ENCODE measurements at places on chromosomes 16 and 17.

DNA sequence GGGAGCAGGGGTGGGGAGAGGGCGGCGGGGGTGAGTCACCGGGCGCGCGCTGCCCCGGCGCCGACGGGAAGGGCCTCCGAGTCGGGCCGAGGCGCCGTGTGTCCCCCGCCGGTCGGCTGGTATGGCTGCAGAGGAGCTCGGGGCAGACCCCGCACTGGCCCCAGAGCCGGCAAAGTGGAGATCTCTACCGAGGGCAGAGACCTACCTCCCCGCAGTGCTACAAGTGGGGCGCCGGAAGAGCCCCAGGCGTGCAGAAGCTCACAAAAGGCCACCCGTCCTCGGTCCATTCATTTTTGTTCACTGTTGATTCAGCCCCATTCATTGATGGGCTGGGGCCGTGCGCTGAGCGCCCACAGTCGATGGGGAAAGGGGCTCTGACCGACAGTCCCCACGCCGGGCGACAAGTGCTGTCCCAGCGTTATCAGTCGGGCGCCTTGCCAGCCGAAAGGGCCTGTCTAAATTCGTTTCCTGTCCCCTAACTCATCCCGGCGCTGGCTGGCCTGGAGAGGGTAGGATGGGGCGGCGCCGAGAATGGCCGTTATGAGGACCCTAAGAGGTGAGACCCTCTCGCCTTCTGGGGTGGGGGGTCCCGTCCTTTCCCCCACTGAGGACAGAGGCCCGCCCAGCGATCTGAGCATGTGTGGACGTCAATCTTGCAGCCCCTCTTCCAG is 709 bp upstream of the ENO3 start:
- no peak for DNase-seq

DNA sequence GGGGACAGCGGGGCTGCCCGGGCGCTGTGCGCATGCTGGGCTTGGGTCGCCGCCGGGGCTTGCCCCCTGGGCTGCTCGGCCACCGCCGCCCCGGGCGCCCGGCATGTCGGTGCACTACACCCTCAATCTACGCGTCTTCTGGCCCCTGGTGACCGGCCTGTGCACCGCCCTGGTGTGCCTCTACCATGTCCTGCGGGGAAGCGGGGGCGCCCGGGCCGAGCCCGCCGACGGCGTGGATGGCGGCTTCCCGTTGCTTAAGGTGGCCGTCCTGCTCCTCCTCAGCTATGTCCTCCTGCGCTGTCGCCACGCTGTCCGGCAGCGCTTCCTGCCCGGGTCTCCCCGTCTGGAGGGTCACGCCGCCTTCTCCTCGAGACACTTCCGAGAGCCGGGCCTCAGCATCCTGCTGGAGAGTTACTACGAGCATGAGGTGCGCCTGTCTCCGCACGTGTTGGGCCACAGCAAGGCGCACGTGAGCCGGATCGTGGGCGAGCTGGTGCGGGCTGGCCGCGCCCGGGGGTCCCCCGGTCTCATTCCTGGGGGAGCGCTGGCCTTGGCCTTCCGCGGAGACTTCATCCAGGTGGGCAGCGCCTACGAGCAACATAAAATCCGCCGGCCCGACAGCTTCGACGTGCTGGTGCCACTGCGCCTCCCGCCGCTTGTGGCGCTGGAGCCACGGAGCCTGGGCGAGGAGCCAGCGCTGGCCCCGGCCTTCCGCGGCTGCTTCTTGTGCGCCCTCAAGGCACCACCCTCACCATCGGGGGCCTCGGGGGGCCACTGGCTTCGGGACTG is 789 bp downstream of the ITPRIPL2 start:
- DNase-seq = peak; percentile 61

- DNase-seq = no peak
These were observed 387 bp downstream of the MSI2 start for GRCh38 chr17:57256708-57257112.

GRCh38 chr16:84703681-84704080 is 3.9 kb downstream of the USP10 start:
- DNase-seq = no peak

GRCh38 chr16:28091656-28092055 is 28.1 kb upstream of the GSG1L start:
- DNase-seq = no peak

DNA sequence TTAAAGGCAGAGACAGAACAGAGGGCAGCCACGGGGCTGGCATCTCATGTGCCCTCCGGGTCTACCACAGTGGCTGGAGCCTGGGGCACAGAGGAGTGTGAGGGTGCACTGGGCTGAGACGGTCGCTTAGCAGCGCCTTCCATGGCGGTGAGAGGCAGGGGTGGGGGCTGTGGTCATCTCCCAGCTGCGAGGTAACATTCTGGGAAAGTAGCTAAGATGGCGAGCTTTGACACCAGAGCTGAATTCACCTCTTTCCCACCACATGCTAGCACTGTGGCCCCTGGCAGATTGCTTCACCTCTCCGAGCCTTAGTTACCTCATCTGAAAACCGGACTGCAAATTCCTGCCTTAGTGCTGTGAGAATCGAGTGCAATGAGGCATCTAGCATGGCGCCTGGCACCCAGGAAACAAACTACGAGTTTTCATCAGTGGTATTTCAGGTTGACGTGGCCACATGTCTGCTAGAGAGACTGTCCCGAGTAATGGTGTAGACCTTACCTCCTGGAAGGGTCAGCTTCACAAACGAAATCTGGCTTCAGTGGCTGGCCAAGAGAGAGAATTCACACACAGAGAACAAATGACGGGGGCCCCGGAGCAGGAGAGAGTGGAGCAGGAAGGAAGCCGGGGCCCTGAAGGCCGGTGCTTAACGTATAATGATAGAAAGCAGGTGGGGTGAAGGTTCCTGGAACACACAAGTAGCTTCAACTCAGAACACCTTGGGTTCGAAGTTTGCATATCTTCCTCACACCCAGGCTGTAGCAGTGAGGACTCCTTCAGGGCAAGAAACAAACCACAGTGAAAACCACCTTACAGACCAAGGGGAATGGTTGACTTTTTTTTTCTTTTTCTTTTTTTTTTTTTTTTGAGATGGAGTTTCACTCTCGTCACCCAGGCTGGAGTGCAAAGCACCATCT is 63.9 kb upstream of the RPH3AL start:
- DNase-seq = no peak

Measured in hepatic stellate cell (primary cell).